Astrocyte of the cerebellum (primary cell): ENCODE measurements at places on chromosomes 5 and 9.

GRCh38 chr9:98132806-98133631 lies 14.0 kb upstream of the TRIM14 start:
- no peak for DNase-seq

GRCh38 chr9:116393198-116393597 lies 239.6 kb downstream of the PAPPA start:
- DNase-seq, result no peak

DNA sequence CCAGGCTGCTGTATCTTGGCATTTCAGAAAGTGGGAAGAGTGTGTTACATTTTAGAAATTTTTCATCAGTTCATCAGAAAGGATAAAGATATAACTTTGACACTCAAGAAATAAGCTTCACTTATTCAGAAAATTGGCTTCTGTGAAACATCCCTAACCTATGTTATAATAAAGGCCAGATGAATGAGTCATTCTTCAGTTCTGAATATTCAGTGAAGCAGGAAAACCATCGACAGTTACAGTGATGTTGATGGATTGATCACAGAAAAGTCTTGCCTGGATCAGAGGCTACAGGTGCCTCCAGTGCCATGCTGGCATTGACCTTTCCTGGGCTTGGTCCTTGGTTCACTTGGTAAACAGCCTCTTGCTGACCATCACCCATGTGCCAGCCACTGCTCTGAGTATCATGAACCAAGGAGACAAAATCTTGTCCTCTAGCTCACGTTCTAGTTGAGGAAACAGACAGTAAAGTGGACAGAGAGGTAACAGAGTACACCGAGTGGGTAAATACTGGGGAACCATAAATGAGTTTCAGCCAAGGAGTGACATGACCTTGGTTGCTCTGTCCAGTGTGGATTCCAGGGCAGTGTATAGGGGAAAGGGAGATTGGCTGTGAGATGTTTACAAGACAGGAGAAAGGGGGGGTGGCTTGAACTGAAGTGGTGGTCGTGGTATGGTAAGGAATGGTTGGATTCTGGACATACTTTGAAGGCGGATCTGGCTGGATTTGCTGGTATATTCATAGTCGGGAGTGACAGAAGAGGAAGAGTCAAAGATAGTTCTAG lies 98.6 kb downstream of the AMBP start:
- DNase-seq, result no peak

GRCh38 chr5:140882591-140882899 lies 621 bp downstream of the PCDHA13 start:
- no peak for DNase-seq

GRCh38 chr5:83095957-83096539 lies 18.7 kb downstream of the XRCC4 start:
- peak; percentile 35 for DNase-seq

DNA sequence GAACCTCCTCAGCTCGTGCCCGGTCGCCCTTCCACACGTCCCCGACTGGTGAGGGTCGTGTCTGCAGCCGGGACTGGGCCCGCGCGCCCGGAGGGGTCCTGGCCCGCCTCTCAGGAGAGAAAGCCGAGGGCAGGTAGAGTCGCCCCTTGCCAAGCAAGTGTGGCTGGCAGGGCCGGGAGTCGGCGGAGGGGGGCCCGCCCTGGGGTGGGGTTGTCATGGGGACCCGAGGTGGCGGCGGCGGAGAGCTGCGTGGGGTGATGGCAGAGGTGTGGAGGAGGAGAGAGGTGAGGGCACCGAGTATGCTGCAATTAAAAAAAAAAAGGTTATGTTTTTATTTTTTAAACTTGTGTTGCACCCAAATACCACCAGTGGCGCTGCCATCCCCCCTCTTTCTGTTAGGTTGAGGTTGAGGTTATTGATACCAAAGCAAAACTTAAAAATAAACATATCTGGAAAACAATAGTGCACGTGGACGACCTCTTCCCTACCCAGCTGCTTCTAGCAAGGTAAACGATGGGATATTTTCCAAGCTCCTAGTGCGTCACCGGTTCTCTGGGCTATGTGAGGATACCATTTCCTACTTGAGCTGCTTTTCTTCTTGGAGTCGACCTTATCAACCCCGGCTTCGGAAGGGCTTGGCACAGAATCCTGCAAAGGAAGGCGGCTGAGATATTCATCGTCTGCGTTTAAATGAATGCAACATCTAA lies 660 bp downstream of the SCAMP1 start:
- peak; percentile 60 for DNase-seq

- DNase-seq, result no peak
These were observed 177.1 kb upstream of the SPRY4 start for GRCh38 chr5:142501890-142502289.
